ENCODE measurements at places on chromosomes 4 and X.
A peak's percentile ranks its signal among the peaks of the same experiment; 100 is the strongest.

GRCh38 chr4:168849030-168849675 is 160.9 kb downstream of the CBR4 start:
- DNase-seq = no peak

- no peak for DNase-seq
Measured at GRCh38 chrX:47648376-47648775, 2.0 kb downstream of the ELK1 start.

DNA sequence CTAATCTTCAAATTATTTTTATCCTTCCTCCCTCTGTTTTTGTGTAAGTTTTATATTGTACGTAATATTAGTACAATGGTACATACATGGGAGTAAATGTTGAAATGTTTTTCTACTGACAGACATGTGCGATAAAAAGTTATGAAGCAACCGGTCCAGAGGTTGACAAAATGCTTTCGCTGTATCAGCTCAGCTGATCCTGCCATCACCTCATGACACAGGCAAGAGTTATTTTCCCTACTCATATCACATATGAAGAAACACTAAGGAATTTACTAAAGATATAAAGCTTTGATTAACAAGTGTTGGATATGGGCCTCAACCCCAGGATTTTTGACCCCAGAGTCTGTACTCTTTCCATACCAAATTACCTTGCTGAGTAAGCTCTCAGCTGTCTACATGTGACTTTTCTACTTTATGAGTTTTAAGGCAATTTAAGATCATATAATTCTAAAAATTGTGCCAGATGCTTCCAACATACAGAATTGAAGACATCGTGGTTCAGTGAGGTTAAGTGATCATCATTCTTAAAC is 50.0 kb downstream of the CLCN5 start:
- no peak for DNase-seq

DNA sequence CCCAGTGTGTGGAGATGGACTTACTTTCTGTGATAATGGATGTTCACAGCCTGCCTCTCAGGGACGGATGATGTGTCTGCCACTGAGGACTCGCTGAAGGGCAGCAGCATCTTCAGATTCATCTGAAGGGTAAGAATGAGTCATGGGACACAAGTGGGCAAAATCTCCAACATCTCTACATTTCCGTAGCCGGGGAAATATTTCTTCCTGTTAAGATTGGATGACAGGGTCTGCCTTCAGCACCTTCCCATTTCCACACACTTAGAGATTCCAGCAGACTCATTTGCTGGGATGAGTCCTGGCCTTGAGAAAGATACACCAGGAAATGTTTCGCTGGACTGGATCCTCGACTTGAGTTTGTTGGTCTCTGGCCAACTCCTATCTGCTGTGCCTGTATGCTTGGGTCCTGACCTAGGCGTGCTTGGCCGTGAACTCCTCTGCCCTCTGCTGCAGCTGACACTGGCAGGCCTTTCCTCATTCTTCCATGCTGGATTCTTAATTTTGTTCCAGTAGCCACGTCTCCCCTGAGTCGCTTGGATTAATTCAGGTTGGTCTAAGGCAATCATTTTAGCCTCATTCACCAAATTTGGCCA is 46.5 kb upstream of the SOD3 start:
- no peak for DNase-seq

- DNase-seq = no peak
Measured at GRCh38 chrX:140572724-140573123, 67.9 kb upstream of the SOX3 start.

DNA sequence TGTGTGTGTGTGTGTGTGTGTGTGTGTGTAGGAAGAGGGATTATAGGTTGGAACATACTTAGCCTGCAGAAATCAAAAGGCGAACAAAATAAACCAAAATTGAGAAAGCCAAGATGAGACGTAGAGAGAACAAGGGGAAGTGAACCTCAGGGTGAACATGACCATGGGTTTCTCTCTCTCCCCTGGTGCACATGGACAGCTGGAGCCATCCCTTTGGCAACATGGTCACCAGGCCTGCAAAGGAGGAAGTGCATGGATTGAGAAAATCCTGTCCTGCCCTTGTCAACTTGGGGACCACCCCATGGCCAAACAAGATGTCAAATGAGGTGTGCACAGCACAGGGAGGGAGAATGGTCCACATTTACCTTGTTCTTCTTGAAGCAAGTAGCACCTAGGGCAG is 23.1 kb downstream of the LGI2 start:
- DNase-seq = no peak

GRCh38 chr4:8278421-8279287 is 9.1 kb downstream of the HTRA3 start:
- no peak for DNase-seq

- no peak for DNase-seq
Measured at GRCh38 chr4:184143770-184144564, 73.7 kb downstream of the ENPP6 start.

DNA sequence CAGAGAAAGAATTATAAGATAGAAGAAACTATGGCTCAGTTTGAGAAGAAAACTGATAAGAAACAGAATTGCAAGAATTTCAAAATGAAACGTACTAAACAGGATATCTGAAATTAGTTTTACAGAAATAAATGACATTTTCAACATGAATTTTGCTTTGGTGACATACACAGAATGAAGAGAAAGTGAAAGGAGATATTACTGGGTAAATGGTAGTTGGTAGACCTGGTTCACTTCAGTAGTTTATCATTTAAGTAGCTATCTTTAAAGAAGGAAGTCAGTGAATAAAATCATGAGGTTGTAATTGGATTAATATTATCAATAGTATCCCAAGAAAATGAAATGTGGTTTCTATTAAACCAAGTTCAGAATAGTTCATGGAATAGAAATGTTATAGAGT is 395.5 kb upstream of the SMIM31 start:
- DNase-seq = no peak

GRCh38 chrX:9530848-9531274 is 66.0 kb downstream of the TBL1X start:
- DNase-seq = peak; percentile 75

- DNase-seq = no peak
Measured at GRCh38 chr4:7821245-7822136, 118.2 kb downstream of the AFAP1 start.

DNA sequence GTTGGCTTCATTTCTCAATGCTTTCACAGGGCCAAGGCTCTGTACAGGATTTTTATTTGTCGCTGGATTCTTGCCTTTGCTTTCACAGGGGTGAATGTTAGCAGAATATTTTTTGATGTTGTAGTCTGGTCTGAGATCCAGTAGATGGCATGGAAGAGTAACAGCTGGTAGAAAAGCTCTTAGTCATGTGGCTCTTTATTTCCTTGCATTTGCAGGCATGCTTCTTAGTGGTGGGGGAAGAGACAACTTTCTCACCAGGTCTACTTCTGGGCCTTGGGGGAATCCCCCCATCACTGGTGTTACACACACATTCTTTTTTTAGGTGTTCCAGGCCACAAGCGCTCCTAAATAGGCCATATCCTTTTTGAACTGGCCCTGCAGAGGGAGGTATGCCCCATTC is 58.2 kb upstream of the DKK2 start:
- no peak for DNase-seq

GRCh38 chrX:154986826-154987575 is 35.5 kb downstream of the F8 start:
- DNase-seq = no peak

DNA sequence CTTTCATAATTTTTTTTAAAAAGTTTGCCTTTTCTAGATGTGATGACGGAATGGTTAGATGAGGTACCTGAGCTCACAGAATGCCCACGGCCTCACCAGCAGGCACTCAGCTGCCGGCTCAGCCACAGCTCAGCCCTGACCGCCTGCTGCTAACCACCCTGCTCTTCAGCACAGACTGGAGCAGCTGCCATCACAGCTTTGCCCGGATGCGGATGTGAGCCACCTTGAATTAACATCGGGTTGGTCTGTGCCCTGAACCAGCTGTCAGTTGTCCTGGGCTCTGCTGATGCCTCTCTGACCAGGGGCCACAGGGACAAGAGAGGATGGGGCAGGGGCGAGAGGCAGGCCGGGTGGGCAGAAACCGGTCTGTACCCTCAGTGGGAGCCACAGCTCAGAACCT is 93.3 kb downstream of the HMX1 start:
- DNase-seq = no peak

DNA sequence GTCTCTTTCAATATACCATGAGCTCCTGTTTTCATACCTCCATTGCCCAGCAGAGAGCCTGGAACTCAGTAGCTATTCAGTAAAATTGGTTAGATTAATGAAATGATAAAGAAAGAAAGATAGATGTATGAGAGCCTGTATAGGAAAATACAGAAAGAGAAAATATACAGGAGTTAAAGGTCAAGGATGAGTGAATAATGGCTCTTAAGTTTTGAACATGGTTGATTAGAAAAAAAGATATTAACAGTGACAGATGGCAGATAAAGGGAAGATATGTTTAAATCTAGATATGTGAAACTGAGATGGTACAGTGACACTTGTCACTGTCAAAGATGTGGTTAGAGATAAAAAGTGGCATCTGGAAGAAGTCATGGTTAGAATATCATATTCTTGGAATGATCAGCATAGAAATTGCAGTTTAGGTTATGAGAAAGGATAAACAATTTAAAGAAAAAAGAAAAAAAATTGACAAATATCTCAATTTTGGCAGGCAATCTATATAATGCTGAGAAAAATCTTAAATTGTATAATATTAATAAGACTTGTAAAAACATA is 179.2 kb downstream of the TBCK start:
- DNase-seq = no peak

GRCh38 chr4:121307445-121308327 is 73.1 kb downstream of the QRFPR start:
- DNase-seq = peak; percentile 2

DNA sequence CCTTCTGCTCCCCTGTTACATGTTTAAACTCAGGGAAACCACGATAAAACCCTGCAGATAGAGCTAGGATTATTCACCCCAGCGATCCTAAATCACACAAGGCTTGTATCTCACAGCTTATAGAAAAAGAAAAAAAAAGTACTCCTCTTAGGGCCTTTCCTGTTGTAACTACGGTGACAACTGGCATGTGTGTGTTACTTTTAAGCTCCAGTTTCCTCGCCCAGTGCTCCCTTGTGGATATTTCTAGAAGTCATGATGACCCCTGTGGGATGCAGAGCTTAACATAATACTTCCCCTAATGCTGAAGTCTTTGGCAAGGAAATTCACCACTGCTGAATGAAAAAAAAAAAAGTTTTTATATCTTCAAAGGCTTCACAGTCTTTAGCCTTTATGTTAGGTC is 114.7 kb downstream of the NWD2 start:
- DNase-seq = no peak

GRCh38 chrX:71606536-71607216 is 11.6 kb downstream of the CXCR3 start:
- DNase-seq = no peak

GRCh38 chr4:16140231-16140878 is 56.5 kb upstream of the PROM1 start:
- no peak for DNase-seq

- no peak for DNase-seq
Measured at GRCh38 chr4:84031401-84031800, 467.7 kb downstream of the NKX6-1 start.

GRCh38 chrX:147550217-147550616 is 361.5 kb upstream of the FMR1 start:
- DNase-seq = no peak

DNA sequence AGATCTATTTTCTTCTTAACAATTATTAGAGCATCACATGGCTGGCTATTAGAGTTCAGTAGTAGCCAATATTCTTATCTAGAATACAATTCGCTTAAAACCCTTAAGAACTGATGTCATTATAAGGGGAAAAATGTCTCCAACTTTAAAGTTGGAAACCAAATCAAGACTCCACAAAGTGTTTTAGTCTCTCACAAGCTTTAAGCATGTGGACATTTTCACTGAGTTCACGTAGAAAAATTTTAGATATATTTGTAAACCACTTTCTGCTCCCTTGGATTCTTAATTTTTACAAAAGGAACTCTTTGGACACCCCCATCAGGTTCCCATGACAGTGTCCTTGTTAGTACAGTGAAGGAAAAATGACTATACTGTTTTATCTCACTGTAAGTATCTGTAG is 123.9 kb upstream of the NAP1L5 start:
- no peak for DNase-seq

- no peak for DNase-seq
Measured at GRCh38 chr4:142579443-142579842, 266.7 kb downstream of the INPP4B start.

GRCh38 chr4:146329050-146329716 is 114.8 kb downstream of the REELD1 start:
- peak; percentile 65 for DNase-seq

DNA sequence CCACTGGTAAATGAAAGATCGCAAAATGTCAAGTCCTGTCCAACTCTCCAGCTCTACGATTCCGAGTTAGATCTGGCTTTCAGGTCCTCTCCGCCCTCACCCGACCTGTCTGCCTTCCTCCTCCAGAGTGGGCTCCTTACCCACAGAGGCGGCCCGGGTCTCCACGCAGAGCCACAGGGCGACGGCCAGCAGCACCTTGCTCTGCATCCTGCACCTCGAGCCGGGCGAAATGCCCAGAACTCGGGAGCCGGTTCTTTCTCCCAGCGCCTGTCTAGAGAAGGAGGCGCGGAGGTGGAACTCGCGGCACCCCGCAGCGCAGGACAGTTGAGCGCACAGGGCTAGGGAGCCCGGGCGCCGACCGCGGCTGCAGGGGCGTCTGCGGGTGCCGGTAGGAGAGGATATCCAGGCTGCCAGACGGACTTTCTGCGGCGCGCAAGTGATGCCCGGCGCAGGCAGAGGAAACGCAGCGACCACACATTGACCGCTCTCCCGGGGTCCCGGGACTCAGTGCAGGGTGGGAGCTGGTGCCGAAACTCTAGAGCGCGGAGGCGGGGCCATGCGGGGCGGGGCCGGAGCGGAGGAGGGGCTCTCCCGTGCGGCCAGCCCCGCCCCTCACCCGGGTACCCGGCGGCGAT is at the start of gene KDR:
Gene KDR, minus strand, starts transcription at position 509 of the 635 bp plus-strand sequence. Its CDS starts 302 bp downstream, at position 207.
- no peak for DNase-seq

DNA sequence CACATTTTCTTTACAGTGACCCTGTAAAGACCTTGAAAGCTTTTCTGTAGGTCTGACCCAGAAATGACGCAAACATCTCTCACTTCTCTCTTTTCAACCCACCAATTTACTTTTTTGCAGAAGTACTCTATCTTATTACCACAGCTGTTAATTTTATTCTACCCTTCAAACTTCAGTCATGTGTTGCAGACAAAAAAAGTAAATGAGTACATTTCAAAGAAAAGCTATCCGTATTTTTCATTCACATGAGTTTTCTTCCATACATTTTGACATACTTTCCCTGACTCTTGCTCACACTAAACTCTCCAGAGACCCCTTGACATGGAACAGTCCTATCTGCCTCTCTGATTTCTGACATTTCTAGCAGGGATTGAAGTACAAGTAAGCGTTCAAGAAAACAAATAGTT is 51.7 kb downstream of the SLC7A11 start:
- DNase-seq = no peak

- no peak for DNase-seq
Measured at GRCh38 chr4:88230969-88231771, 53.2 kb downstream of the PPM1K start.

- peak; percentile 31 for DNase-seq
Measured at GRCh38 chrX:13868591-13868990, 51.7 kb upstream of the GPM6B start.

DNA sequence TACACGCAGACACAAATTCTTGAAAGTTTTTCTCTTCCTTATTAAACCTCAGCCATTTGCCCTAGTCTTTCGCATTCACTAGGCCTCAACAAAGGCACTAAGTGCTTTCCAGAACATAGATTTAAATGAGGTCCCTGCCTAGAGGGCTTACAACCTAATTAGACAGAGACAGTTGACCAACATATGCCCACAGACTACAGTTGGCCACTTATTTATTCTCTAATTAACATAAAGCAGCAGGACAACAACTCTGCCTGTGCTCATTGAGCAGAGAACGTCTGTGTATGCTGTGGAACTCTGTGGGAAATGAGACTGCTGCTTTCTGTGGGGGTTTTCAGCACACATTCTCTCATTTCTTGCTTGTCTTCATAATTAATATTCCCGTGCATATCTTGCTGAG is 303.0 kb upstream of the TACR3 start:
- no peak for DNase-seq
